ENCODE measurements at places on chromosomes 4 and X.
A peak's percentile ranks its signal among the peaks of the same experiment; 100 is the strongest.

DNA sequence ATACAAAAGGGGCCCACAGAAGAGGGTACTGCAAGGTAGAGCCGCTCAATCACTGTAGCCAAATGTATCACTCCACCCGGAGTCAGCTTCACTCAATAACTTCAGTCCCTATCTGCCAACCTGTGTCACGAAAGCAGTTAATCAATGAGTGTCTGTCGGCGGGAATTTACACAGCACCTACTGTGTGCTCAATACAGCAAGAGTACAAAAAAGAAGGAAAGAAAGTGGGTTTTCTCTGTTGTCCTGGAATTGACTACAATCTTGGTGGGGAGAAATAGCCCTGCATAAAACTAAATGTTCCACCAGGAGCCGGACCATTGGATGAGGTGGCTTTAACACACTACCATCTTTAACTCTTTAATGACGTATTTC lies 780 bp upstream of the NKRF start:
- no peak for DNase-seq

- DNase-seq, result no peak
These were observed 60.0 kb downstream of the MAP7D2 start for GRCh38 chrX:20056704-20057103.

- DNase-seq, result no peak
These were observed 177.3 kb downstream of the GRIA3 start for GRCh38 chrX:123361371-123361770.

DNA sequence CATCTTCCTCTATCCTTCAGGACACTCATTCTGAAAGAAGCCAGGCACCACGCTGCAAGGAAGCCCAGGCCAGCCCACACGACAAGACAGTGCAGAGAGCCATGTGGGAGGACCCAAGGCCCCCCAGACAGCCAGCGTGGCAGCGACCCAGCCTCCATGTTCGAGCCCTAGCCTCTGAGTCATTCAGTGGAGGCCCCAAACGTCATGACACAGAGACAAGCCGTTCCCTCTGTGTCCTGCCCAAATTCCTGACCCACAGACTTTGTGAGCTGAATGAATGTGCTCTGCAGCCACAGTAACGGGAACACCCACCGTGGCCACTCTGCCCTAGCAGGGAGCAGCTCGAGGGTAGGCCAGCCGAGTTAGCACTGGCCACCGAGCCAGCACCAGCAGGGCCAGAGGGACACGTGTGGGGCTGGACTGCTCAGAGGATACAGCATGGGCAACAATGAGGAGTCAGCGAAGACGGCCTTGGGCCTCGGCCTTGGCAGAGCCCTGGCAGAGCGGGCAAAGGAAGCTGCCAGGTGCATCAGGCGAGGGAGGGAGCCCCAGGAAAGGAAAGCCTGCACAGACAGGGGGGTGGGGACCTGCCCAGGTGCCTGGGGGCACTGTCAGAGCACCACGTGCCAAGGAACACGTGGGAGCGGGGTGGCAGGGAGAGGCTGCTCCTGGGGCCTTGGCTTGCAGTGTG lies 8.6 kb downstream of the BLOC1S4 start:
- no peak for DNase-seq

- DNase-seq, result no peak
These were observed 66.1 kb downstream of the MAGEA10 start for GRCh38 chrX:152072236-152072635.

- DNase-seq, result no peak
These were observed 325.6 kb downstream of the ARHGAP10 start for GRCh38 chr4:148057516-148057915.

GRCh38 chrX:9180623-9181022 lies 146.7 kb upstream of the FAM9B start:
- no peak for DNase-seq

- no peak for DNase-seq
These were observed 122.5 kb downstream of the PTTG2 start for GRCh38 chr4:38082424-38083385.

- DNase-seq, result peak; percentile 46
These were observed 14.3 kb upstream of the C4orf50 start for GRCh38 chr4:6032249-6033244.

GRCh38 chrX:155053656-155054055 lies 17.3 kb downstream of the CMC4 start:
- DNase-seq, result no peak

DNA sequence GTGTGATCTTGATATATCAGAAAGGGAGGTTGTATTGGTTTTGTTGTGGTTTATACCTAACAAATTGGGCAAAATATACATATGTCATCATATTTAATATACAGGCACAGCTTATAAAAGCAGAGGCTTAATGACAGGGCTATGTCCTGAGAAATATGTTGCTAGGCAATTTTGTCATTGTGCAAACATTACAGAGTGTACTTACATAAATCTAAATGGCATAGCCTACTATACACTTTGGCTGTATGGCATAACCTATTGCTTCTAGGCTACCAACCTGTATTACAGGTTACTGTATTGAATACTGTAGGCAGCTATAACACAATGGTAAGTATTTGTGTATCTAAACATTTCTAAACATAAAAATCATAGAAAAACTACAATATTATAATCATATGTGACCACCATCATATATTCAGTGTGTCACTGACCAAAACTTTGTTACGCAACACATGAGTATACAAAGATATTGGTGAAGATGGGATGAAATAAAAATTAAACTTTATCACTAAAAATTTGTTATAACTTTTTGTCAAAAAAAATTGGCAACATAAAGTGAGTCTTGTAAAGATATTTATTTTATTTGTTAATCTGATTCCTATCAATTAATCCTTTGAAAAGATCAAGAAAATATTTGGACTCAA lies 414.0 kb upstream of the HS3ST1 start:
- no peak for DNase-seq

DNA sequence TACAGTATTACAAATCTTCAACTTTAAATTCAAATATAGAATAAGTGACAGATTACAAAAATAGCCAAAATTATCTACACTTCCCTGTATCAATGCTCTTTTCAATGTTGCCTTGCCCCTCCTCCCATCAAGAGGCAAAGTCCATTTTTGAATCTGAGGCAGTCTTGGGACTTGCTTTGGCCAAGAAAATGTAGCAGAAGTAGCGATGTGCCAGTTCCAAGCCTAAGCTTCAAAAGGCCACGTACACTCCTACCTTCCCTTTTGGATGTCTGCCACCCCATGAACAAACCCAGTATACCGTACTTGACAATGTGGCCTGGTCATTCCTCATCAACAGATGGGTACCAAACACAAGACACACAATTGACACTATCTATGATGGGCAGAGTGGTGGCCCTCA lies 24.1 kb downstream of the SEC24D start:
- DNase-seq, result no peak

DNA sequence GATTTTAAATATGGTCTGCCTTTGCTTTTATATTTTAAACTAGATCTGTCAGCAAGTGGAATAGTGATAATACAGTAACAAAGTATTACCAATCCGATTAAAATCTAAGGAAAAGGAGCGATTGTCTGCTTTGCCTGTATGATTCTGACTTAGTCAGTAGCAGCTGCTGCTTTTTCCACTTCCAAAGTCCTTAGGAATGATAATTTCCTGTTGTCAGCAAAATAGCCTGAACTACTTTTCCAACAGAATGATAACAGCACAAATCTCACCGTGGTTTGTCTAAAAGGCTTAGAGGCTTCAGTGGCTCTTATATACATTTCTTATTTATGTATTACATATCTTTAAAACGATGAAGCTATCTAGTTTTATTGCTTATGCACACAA lies 290.0 kb downstream of the ANK2 start:
- no peak for DNase-seq

- no peak for DNase-seq
These were observed 845.2 kb downstream of the PCDH18 start for GRCh38 chr4:136687118-136687517.

DNA sequence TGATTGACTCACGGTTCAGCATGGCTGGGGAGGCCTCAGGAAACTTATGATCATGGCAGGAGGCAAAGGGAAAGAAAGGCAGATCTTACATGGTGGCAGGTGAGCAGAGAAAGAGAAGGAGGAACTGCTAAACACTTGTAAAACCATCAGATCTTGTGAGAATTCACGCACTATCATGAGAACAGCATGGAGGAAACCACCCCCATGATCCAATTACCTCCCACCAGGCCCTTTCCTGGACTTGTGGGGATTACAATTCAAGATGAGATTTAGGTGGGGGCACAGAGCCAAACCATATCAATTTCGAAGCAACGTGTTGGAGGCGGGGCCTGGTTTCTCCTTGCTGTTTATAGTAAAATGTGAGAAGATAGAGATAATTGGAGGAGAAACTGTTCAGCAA lies 167.4 kb downstream of the GABRB1 start:
- no peak for DNase-seq
